Large intestine (tissue), 12 donors: ENCODE measurements at places on chromosomes 16 and 17. TPM values are rescaled to one million over a fixed set of nuclear protein-coding genes. Genes with fewer than 3 reads are reported as not detected.

DNA sequence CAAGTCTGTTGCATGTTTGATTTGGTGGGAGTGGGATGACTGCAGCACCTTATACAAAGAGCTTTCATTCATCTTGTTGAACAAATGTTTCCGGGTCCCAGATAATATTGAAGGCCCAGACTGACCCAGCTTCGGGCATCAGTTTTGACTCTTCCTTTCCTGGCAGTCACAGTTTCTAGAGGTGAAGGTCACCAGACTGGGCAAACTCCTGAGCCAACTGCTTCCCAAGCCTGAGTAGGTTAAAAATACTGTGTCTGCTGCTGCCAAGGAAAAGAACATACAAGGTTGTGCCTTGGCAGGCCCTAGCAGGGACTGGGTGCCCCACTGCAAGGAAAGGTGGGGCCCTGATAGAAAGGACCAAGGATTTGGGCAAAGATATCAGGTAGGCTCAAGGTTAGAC lies 4.5 kb downstream of the BCKDK start:
- no peak for DNase-seq

- no peak for DNase-seq
Measured at GRCh38 chr17:73551759-73552158, 92.5 kb downstream of the SDK2 start.

DNA sequence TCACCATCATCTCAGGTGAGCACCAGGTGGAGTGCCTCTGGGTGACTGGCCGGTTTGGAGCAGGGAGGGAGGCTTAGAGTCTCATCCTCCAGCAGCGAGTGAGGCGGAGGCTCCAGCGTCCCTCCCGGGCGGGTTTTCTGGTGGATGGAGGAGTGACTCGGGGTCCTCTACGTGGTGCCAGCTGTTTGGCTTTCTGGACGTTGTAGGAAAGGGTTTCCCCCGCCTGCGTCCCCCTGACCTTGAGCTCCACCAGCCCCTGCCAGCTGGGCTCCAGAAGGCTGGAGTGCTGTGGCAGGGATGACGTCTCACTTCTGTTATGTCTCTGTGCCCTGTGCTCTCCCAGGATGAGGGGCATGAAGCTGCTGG lies 522 bp downstream of the DNASE1 start:
- no peak for DNase-seq

GRCh38 chr17:43338886-43339516 lies 59.8 kb upstream of the ARL4D start:
- peak; percentile 34 for DNase-seq

The EFNB3 gene
- polyA plus RNA-seq: 7.4 TPM

The UTS2R gene
- 0.04 TPM for polyA plus RNA-seq

The TBX4 gene
- polyA plus RNA-seq: 0.10 TPM

DNA sequence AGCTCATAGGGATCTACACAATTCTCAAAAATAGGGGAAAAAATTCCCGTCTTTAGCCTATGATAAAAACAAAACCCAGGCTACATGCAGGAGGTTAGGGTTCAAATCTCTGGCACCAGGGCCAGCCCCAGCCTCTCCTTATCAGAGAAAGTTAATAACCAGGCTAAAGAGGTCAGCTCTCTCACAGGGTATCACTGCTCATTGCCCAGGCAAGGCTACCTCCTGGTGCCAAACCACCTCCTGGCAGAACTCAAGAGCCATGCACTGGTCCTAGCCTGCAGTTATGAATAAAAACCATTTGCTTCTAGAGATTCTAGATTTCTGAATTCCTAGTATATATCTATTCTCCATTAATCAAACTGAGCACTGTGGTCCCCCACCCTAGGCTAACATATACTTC lies 65.8 kb downstream of the CREBBP start:
- no peak for DNase-seq

DNA sequence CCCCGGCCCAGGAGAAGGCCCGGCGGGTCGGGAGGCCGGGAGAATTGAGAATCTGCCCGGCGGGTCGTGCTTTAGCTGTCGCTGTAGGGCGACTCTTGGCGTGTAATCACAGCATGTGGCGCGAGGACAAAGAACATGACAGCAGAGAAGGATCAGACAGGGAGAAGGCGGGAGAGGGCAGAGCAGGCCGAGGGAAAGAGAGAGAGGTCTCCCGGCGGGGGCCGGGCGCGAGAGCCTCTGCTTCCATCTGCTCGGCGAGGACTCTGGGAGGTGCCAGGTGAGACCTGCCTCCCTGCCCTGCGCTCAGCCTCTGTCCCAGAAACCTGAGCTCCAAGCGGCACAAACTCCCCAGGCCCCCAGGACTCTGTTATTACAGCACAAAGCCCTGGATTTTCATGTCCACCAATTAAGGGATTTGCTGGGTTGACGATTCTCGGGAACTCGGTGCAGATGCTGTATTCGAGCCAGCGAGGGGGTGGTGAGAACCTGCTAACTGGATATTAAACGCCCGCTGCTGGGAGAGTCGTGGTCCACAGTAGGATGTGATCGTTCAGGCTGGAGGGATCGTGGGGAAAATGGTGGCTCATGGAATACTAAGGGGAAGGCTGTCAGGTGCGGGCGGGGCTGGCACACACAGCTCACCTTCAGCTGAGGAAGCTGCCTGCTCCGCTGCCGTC lies 172.0 kb upstream of the CIBAR2 start:
- no peak for DNase-seq

The ACSM2A gene
- polyA plus RNA-seq: 0.30 TPM

The VMO1 gene
- polyA plus RNA-seq: 2.1 TPM

The CDH1 gene
- 341 TPM for polyA plus RNA-seq

The TERB1 gene
- polyA plus RNA-seq: 0.09 TPM

The KRTAP4-4 gene
- not detected for polyA plus RNA-seq

GRCh38 chr17:17191346-17191792 lies 14.8 kb downstream of the PLD6 start:
- no peak for DNase-seq

The C1QTNF8 gene
- 0.03 TPM for polyA plus RNA-seq

GRCh38 chr16:89476379-89476778 lies 14.0 kb downstream of the ANKRD11 start:
- no peak for DNase-seq
